ENCODE measurements at places on chromosomes 3 and 15.

DNA sequence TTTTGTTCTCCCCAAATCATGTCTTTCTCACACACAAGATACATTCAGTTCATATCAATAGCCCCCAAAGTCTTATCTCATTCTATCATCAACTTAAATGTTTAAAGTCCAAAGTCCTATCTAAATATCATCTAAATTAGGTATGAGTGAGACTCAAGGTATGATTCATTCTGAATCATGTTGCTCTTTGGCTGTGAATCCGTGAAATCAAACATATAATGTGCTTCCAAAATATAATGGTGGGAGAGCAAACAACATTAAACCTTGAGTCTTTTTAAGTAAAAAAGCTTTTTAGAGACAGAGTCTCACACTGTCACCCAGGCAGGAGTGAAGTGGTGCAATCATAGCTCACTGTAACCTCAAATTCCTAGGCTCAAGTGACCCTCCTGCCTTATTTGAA is 139.1 kb downstream of the SAMMSON start:
- no peak for DNase-seq

- peak; percentile 36 for DNase-seq
Measured at GRCh38 chr3:128432971-128433836, 33.5 kb downstream of the DNAJB8 start.

- no peak for DNase-seq
Measured at GRCh38 chr15:29711531-29711930, 110.7 kb downstream of the TJP1 start.

GRCh38 chr3:126509597-126510307 is 7.8 kb downstream of the UROC1 start:
- DNase-seq = no peak

DNA sequence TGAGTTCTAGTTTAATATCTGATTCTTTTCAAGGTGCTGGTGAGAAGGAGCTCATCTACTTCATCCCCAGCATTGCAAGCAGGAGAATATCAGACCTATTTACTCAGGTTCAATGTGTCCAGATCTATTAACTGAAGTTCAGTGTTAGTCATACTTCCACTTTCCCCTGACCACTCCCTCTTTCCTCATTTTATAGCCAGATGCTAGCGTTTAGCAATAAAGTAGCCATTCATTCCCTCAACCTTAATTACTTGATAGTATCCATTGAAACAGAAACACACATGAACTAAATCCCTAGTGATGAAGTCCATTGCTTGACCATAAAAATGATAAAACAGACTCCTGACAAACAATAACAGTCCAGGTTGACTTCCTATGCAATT is 60.0 kb downstream of the RPL22L1 start:
- DNase-seq = no peak

DNA sequence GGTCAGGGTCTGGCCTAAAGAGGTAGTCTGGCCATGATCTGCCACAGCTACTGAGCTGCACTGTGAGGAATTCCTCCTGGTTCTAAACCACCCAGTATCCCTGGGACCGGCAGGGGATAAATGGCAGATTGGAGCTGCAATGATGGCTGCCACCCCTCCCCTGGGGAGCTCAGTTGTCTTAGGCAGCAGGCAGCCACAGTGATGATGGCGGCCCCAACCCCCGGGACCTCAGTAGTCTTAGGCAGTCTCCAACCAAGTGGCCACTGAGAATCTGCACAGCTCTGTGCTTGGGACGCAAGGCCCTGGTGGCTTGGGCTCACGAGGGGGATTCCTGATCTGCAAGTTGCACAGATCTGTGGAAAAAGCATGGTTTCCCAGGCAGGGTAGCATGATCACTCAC is 68.1 kb downstream of the STRIT1 start:
- DNase-seq = no peak
